NCI-H524 treated with DMSO at 0.1 percent for 48 hours (cell line): ENCODE measurements at places on chromosomes 1 and 21.

DNA sequence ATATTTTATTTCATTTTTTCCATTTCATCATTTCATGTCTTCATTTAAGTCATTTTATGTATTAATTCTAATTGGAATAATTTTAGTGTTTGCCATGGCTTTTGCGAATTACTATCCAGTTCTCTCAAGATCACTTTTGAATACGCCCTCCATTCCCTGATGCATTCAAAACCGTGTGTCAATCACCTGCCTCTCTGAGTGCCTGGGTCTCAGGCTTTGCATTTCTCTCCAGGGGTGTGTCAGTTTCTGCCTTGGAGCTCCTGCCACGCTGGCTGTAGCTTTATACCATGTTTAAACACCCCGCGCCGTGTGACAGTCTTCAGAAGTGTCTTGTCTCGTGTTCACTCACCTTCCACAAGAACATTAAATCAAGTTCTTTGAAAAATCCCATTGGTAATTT is 7.4 kb upstream of the DNMT3L start:
- DNase-seq: no peak

- no peak for DNase-seq
Measured at GRCh38 chr1:231938211-231938610, 311.6 kb downstream of the DISC1 start.

DNA sequence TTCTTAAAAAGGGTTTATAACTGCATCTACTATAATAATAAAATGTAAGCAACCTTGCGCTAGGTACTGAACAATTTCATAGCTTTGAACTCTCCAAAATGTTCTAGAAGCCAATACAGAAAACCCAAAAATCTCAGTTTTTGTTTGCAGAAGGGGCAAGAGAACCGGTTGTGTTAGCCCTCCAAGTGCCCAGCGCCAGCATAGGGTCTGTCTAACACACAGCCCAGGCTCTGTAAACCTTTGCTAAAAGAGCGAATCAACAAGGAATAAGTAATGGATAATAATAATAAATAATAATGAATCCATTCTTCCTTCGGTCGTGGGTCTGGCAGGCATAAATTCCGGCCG is 333 bp upstream of the CHAF1B start:
- DNase-seq: no peak

DNA sequence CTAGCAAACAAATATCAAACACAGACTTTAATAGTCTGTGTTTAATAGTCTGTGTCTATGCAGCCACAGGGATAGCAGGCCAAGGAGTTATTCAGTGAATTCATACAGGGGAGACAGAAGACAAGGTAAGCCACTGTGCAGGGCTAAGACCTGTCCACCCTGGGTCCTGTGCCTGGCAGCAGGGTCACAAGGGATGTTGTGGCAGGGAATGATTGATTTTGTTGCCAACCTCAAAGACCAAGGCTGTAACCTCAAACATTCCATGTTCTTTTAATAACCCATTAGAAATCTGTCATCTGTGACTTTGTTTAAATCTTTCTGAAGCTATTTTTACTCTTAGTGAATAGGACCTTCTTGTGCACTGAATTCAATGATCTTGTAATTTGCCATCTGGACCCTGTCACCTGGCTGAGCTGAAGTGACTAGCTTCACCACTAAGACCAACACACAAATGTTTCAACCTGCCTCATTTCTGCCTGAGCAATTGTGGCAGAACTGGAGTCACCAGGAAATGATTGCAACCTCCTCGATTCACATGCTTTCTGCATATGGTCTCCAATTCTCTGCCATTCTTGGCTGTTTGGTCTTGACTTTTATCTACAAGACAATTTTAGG is 154.2 kb downstream of the ASTN1 start:
- peak; percentile 52 for DNase-seq

DNA sequence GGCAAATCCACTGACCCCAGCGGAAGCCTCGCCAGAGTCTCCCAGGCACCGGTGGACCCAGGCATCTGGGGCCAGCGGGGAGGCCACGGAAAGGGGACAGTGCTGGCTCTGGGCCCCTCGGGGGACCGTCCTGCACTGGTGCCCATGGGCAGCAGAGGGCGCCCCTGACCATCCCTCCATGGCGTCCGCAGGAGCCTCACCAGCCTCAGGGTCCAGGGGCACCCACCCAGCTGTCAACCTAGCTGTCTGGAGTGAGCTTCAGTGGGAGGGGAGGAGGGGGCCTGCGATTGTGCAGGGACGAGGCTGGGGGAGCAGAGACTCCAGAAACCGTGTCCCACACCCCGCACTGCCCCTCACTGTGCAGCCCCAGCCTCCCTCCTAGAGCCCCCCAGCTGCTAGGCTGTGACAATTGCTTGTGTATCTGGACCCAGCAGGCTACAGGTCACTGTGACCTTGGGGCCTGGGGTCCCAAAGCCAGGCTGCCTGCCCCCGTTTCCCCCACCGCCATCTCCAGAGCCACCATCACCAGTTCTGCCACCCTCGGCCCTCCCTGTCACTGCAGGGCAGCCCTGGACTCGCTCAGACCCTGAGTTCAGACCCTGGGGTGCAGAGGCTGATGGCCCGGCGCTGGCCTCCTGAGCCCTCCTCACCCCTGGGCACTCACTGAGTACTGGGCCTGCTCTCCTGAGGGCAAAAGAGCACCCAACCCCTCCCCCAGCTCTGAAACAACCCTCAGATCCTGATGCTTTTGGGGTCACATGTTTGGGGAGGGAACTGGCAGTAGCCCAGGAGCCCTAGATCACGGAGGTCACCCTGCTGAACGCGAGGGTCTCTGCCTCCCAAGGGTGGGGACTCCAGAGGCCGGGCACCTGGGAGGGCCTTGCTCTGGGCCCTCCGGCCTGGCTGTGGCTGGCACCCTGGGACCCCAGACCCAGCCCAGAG is 10.6 kb upstream of the COL6A1 start:
- no peak for DNase-seq

DNA sequence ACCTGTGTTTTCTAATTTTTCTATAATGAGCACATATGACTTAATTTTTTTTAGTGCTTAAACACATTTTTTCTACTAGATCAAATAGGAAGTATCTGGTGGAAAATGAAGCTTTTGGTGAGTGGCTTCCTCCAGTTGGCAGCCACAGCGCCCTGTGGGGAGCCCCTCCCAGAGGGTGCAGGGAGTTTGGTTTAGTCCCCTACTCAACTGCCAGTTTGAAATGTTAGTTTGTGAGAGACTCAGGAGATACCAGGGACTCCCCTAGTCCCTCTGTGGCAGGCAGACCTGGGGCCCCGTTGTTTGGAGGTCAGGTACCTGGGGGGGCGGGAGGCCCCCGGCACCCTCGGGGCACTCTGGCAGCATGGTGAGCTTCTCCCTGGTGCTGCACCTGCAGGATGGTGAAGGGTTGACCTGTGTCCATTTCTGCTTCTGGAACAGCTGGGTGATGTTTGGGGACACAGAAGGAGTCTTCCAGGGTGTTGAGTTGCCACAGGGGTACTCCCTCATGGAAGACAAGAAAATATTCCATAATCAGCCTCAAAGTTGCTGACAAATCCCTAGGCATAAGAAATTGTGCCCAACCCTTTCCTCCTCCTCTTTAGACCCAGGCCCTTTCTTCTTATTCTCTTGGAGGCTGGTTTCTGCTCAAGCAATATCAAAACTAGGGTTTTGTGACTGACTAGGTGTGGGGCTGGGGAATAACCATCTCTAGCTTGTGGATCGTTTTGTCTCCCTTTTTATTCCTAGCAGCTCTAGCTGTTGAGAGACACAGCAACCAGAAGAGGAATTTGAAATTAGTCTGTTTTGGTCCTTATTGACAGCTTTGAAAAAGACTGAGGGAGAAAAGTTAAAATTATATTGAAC is 91.6 kb downstream of the ABCA4 start:
- DNase-seq: no peak

- DNase-seq: no peak
Measured at GRCh38 chr1:21614419-21615115, 54.6 kb downstream of the RAP1GAP start.

DNA sequence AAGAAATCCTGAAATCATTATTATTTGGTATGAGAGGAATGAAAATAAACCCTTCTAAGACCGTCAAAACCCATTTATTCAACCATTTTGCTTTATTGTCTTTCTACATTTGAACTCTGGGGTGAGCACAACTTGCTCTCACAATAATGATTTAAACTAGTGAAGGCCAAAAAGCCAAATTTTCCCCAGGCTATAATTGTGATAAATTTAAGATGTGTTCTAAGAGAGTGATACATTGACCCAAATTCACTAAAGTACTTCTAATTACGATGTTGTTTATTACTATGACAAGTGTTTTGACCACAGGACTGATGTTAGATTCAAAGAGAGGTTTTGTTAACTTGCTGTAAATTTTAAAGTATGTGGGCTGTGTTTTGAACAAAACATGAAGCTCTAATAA is 670.9 kb upstream of the NR5A2 start:
- DNase-seq: no peak

- DNase-seq: no peak
Measured at GRCh38 chr1:225990705-225991464, 8.3 kb downstream of the SDE2 start.

DNA sequence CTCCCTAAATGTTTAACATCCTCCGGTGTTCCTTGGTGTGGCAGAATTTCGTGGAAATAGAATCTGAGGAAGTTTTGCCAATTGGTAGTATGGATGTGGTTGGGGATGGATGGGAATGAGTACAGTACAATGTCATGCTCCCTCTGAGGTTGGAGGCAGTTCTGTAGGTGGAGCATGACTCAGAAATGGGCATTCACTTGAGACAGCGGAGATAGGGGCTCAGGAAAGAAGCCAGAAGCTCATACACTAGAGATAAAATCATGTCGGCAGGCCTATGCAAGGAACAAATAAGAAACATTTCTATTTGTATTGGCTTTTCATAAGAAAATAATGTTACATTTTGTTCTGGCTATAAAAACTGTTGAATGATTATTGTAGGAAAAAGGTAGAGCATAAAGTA is 196.0 kb downstream of the URB2 start:
- no peak for DNase-seq

DNA sequence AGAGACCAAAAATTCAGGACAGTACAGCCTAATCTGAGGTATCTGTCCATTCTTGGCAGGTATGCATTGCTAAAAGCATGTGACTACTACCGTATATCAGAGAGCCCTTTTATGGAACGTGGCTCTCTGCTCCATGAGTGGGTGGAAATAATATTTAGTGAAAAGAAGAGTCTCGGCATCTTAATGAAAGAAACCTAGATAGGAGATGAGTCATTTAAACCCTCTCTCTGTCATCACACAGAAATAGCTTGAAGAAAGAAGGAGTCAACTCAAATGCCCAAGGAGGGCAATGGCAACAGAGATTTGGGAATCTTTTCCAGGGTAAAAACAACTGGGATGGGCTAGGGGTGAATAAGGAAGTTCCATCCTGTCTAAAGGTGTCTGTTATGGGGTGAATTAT is 528.2 kb downstream of the SMYD3 start:
- DNase-seq: no peak

DNA sequence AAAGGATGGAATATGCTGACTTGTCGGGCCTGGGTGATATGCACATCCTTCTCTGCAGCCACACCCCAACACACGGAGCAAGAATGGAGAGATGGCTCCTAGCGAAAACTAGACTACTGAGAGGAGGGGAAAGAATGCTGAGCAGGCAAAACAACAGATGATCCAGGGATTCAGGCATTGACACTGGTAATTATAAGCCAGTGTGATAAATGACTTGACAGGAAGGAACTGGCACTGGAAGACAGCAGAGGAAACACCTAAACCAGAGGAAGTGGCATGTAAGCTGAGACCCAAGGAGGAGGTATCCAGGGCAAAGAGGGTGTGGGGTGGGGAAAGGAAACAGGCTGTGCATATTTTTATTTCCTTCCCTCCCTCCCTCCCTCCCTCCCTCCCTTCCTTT is 31.7 kb upstream of the KHDRBS1 start:
- DNase-seq: no peak

- no peak for DNase-seq
Measured at GRCh38 chr1:56453016-56453415, 126.3 kb downstream of the PLPP3 start.

DNA sequence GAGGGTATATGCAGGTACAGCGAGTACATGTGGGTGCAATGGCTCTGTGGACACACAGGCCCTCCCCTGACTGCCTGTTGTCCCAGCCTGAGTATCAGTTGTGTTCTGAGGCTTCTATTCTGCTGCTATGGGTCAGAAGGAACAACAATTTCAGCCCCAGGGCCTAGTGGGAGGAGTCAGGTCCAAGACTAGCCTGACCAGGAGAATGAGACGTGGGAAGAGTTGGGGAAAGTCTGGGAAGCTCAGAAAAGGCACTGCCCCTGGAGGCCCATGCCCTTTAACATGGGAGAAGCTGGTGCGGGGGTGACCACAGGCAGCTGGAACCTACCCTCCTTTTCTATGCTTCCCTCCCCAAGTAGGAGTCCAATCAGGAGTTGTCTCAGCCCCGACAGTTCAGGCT is 7.7 kb downstream of the IGSF8 start:
- DNase-seq: no peak

GRCh38 chr1:220896092-220896491 is 16.8 kb downstream of the HLX start:
- DNase-seq: no peak

- DNase-seq: no peak
Measured at GRCh38 chr1:239717097-239717917, 330.9 kb downstream of the CHRM3 start.

GRCh38 chr21:39860600-39860999 is 6.6 kb upstream of the PCP4 start:
- no peak for DNase-seq

DNA sequence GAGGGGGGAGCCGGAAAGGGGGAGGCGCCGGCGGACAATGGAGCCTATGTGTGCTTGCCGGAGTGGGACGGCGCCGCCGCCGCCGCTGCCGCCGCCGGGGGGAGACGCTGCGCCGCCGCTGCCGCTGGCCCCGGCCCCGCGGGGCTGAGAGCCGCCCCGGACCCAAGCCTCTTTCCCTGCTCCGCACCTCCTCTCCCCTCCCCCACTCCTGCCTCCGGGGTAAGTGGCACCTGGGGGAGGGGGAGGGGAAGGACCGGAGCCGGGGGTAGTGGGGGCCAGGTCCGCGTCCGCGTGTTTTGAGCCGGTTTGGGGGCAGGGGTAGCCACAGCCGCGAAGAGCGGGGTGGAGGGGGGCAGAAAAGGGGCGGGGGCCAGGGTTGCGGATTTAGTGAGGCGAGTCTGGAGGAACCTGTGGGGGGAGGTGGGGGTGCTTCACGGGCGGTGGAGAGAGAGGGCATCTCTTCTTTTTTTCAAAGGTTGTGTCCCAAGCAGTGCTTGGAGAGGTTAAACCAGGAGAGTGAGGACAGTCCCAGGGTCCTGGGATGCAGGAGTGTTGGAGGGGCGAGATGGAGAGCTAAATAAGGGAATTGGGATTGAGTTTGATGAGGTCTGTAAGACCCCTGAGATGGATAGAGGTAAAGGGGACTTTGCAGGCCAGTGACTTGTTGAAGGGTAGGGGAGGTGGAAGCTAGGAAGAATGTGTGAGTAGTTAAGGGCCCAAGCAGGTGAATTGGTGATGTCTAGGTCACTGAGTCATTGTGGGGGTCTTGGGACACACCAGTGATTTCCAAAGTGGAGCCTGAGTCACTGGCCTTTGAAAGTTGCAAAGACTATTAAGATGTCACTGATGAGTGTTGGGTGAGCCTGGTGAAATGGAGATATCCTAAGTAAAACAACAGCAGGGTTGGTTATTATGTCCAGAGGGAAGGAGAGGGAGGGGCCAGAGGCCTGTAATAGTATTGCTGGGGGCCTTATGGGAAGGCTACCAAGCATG is 59.1 kb downstream of the BCL9 start:
- peak; percentile 32 for DNase-seq

- no peak for DNase-seq
Measured at GRCh38 chr1:2372551-2373490, 18.5 kb downstream of the MORN1 start.

- DNase-seq: no peak
Measured at GRCh38 chr1:10735563-10736305, 60.7 kb downstream of the CASZ1 start.

GRCh38 chr1:39819091-39819812 is 30.6 kb upstream of the BMP8B start:
- DNase-seq: no peak

- DNase-seq: no peak
Measured at GRCh38 chr21:42227909-42228708, 9.2 kb downstream of the ABCG1 start.
